ENCODE measurements at places on chromosomes 3 and 15.

- DNase-seq, result no peak
Observed at GRCh38 chr15:36468746-36469145, 110.7 kb upstream of the CDIN1 start.

GRCh38 chr3:107855710-107856109 is 235.1 kb downstream of the CD47 start:
- DNase-seq, result no peak

- DNase-seq, result no peak
Observed at GRCh38 chr3:177231242-177231641, 34.0 kb upstream of the TBL1XR1 start.

DNA sequence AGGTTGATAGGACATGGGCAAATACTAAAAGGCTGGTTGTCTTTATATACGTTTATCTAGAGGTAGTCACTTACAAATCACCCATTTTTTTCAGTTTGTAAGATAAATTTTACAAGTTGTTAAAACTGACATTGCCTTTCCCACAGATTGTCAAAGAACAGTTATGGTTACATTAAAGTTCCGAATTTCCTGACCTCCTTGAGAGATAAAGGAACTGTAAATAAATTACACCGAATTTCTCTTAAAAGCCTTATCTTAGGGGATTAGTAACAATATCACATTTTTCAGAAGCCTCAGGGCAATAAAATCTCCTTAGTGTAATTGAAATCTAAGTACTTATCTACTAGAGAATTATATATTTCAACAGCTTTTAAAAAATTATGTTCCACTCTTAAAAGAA is 49.5 kb downstream of the ZPLD1 start:
- no peak for DNase-seq

- no peak for DNase-seq
Observed at GRCh38 chr15:50304836-50305235, 39.3 kb upstream of the HDC start.

- no peak for DNase-seq
Observed at GRCh38 chr3:39013289-39013688, 38.5 kb downstream of the SCN11A start.

DNA sequence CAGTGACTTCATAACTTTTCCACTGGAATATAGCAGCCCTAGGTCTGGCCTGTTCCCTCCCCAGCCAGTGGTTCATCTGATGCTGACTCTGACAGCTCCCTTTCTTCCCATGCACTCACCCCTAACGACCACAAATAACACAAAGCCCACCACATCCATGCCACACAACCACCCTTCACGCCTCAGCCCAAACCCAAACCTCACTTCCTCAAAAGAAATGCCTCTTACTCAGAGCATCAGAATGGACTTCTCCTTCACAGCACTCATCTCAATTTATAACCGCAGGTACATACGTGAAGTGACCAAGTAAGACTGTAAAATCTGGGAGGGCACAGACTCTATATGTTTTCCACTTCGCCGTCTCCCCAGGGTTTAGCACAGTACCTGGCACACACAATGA is 1.1 kb downstream of the RBSN start:
- peak; percentile 47 for DNase-seq

DNA sequence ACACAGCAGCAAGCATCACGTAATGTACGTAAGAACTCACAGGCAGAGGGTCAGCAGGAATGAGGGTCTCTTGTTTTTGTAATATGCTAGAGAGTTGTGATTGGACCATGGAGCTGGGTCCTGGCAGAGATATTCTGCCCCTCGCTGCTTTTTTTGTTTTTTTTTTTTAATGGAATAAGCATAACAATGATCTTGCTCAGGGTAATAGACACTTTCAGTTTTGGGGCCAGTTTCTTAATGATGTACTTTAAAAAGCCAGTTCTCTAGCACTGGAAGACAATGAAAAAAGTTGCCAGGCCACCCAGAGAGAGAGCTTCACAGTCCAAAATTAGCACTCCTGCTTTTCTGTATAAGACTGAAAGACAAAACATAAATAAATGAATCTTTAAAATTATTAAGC is 29.0 kb upstream of the PLSCR4 start:
- DNase-seq, result no peak

DNA sequence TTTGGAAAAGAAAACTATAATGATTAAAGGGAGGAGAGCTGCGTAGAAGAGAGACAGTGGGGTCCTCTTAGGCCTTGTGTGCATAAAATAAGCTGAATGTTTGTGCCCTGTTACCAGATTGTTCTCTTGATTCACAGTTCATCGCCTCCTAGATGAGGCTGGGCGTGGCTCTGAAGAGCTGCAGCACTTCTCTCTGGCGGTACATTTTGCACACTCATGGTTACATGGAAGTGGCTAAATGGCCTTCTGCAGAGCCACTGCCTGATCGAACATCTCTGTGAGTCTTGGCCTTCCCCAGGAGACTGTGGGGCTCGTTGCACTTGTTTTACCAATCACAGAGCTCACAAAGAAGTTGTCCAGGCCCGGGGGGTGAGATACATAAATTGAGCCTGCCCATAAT is 208.8 kb downstream of the GABRG3 start:
- DNase-seq, result no peak

DNA sequence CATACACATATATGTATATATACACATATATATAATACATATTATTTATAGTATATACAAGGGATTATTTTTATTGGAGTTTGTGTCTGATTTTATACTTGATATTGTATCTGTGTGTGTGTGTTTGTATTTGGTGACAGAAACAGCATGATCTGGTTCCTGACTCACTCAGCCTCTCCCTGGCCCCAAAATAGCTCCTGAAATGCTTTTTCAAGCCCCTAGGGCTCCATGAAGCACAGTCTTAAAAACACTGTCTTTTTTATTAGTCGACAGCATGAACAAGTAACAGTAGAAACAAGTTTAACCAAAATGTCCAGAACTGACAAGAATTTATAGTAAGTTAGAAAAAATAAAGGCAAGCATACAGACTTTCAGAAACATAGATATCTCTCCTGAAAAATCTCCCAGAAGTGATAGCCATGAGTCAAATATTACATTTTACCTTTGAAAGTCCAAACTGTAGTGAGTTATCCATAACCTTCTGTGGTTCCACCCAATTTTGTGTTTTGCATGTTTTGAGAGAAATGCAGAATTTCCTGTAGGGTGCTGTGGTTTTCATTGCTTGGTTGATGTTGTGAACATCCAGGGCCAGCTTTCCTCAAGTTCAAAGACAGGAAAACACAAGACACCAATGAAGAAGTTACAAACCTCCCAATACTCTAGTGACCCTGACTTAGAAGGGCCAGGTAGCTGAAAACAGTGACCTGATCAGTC is 98.5 kb upstream of the CCDC80 start:
- no peak for DNase-seq

GRCh38 chr3:126357295-126358037 is at the start of gene KLF15:
TSS of gene KLF15 (minus strand) at chr3:126357408. CDS start at chr3:126352922, 4,486 bp downstream.
- DNase-seq, result peak; percentile 80

DNA sequence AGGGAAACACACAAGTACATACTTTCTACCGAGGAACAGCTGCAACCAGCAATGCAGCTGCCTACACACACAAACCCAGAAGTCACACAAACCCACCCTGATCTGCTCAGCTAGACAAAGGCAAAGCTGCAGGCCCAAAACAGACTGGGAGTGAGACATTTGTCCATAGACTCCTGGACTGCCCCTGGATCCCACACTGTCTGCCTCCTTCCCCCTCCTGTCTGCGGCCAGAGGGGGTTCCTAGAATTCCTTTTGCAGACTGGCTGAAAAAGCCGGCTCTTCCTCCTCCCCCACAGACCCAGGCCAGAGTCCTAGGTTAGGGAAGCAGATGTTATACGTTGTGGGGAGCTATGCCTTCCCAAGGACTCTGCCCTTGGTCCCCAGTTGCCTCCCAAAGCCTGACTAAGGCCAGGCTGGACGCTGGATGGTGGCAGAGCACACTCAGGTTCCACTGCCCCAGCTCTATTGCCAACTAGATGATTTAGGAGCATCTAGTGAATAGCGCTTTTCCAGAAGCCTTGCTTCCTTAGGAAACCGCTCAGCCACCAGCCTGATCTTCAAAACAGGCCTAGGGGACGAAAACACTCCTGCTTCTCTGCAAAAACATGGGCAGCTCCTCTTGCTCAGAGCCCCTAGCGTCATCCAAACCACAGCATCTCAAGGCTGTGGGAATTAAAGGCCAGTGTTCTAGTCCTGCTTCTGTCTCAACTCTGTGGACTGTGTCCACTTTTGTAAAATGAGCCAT is 37.4 kb upstream of the CILP start:
- no peak for DNase-seq

Data from activated CD4-positive, alpha-beta T cell treated with anti-CD3 and anti-CD28 coated beads, Interleukin-2, amount 50 U/mL, for 48 hours (primary cell).